ENCODE measurements at places on chromosomes 16 and 17.
A peak's percentile ranks its signal among the peaks of the same experiment; 100 is the strongest.

- DNase-seq: peak; percentile 67
Measured at GRCh38 chr17:27552276-27552732, 78.7 kb upstream of the LGALS9 start.

- DNase-seq: no peak
Measured at GRCh38 chr16:28902909-28903308, 22.1 kb downstream of the RABEP2 start.

- no peak for DNase-seq
Measured at GRCh38 chr17:4554441-4554996, 665 bp downstream of the MYBBP1A start.

GRCh38 chr17:17372856-17373520 lies 69.8 kb downstream of the NT5M start:
- DNase-seq: no peak

DNA sequence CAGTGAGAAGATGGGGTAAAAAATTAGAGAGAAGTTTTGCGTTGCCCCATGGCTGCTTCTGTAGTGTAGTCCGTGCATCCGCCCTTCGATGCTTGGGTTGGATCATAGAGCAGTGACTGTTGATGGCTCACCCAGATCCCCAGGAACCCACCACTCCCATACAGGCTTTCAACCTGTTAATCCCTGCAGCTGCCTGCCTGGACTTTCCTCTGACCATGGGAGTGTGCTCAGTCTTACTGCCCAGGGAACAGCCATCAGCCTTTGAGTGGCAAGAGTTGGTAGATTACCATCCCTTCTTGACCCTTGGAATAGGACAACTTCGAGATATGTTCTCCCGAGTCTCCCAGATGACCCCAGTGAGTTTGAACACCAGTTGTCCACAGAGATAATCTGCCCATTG lies 299.5 kb upstream of the HSBP1 start:
- DNase-seq: no peak

- DNase-seq: no peak
Measured at GRCh38 chr16:84933774-84934631, 77.3 kb downstream of the ZDHHC7 start.

GRCh38 chr17:35607239-35607847 lies 20.2 kb downstream of the AP2B1 start:
- DNase-seq: no peak

- DNase-seq: peak; percentile 58
Measured at GRCh38 chr17:9729034-9729650, 62.2 kb downstream of the DHRS7C start.

GRCh38 chr16:55433030-55433429 lies 46.0 kb upstream of the MMP2 start:
- peak; percentile 2 for DNase-seq

DNA sequence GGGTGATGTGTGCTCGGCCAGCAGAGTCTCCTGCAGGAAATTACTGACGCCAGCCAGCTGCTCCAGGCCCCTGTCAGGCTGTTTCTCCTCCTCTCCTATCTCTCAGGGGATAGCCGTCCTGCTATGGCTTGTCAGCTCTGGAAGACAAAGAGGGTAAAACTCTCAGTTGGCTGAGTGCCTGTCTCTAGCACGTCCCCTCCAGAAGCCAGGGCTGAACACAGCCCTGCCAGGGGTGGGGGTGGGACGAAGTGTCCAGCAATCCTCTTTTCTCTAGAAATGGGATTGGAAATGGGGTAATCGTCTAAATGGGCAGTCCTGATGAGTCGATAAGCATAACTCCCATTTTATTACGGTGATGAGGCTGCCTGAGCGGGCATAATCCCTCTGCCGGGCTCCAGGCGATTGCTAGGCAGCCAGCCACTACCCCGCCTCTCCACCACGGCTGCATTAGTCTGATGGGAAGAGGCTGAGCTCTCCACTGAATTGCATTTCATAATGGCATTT lies 89.1 kb upstream of the GNAO1 start:
- no peak for DNase-seq

DNA sequence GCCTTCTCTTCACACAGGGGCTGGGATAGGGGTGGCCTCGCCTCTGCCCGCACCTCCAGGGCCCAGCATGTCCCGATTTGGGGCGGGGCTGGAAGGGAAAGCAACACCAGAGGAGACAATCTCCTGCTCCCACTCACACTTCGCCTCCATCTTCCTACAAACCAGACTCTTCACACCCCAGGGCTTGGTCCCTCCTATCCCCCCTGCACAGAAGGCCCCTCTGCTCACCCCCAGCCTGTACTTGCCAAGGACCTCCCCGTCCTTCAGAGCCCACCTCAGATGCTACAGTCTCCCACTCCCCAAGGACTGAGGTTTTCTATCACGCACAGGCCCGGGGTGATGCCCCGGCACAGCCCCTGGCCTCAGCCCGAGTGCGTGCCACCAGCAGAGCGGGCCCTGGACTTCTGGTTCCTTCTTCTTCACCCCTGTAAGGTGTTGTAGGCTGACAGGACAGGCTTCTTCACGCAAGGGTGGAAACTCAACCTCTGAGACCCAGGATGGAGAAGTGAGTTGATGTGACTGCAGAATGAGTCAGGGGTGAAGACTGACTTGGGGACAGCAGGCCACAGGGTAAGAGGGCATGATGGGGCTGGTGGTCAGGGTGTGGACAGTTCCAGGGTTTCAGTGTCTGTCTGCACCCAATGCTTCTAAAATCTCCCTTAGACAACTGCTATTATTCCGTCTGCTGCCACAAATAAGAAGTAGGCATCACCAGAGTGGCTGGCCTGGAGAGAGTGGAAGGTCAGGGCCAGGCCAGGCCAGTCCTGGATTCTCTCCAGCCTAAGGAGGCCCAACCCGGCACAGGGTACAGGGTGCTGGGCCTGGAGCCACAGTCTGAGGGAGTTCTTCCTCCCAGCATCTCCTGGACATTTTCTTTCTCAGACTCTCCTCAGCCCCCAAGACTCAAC lies 2.5 kb downstream of the ITGAE start:
- no peak for DNase-seq

- no peak for DNase-seq
Measured at GRCh38 chr16:66093191-66093590, 273.3 kb upstream of the CDH5 start.

GRCh38 chr17:35044181-35044580 lies 19.3 kb downstream of the RFFL start:
- DNase-seq: no peak

GRCh38 chr17:82678265-82678891 lies 20.1 kb downstream of the RAB40B start:
- no peak for DNase-seq

DNA sequence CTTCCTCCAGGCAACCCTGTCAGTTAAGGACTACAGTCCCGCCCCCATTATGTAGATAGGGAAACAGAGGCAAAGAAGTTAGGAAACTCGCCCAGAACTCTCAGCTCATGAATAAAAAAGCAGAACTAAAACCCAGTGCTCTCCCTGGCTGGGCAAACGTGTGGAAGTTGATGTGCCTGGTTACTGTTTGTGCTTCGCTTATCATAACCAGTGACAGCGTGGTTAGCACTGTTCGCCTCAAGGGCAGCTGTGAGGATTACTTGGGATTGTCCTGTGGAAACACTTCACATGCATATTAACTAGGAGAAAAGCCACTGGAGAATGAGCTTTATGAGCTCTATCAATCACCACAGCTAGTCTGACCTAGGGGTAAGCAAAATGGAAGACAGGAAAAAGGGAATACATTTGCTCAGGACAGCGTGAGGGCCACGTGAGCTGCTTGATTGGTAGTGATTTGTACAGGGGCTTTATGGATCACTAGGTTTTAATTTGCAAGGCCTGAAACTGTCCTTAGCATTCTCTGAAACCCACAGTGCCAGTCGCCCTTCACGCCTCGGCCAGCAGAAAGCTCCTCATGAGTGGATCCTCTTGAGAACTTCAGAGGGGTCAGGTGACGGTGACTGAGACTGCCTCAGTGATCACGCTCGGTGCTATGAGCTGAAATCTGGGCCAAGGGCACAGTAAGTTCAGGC lies 19.9 kb downstream of the CYB5D2 start:
- no peak for DNase-seq

DNA sequence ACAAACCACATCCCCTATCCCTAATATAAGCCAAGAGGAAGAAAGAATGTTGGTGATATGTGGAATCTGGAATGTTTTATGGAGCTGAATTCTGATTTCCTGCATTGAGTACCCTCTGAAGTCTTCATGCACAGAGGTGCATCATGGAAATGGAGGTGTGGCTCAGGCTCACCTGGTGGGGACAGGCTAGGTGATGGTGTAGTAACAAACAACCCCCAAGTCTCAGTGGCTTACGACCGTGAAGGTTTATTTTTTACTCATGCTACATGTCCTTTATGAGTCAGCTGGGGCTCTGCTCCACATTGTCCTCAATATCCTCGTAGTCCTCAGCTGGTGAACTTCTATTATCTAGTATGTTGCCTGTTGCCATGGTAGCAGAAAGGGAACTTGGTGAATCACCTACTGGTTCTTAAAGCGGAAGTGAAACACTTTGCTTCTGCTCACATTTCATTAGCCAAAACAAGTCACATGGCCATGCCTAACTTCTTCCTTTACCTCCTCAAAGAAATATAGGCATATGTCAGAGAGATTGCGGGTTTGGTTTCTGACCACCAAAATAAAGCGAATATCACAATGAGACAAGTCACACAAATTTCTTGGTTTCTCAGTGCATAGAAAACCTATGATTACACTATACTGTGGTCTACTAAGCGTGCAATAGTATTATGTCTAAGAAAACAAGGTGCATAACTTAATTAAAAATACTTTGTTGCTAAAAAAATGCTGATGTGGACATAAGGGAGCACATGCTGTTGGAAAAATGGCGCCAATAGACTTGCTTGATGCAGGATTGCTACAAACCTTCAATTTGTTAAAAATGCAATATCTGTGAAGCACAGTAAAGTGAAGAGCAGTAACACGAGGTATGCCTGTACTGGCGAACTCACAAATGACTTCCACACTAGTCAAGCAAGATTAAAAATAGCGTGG lies at the start of gene PMFBP1:
Gene PMFBP1 (minus strand): TSS at position 51 of the 930 bp plus-strand sequence. CDS start 947 bp downstream, outside the sequence.
- DNase-seq: no peak
